ENCODE measurements at places on chromosomes 7 and 10.

- no peak for DNase-seq
These were observed 259.7 kb downstream of the MTERF1 start for GRCh38 chr7:91620827-91621226.

DNA sequence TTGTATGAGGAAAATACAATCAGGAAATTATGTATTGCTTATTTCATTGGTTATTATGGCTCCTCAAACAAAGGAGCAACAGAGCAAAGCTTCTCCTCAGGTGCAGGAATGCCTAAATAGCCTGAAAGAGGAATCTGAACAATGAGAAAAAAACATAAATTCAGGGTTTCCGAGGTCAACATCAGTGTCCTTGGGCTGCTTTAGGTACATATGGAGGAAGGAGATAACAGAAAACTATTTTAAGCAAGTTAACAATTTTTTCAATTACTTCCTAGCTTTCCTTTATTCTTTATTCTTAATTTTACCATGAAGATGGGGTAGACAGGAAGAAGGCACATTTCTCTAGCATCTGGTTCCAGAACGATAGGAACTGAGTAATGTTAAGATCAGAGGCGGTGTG lies 14.0 kb downstream of the SLC16A9 start:
- no peak for DNase-seq

DNA sequence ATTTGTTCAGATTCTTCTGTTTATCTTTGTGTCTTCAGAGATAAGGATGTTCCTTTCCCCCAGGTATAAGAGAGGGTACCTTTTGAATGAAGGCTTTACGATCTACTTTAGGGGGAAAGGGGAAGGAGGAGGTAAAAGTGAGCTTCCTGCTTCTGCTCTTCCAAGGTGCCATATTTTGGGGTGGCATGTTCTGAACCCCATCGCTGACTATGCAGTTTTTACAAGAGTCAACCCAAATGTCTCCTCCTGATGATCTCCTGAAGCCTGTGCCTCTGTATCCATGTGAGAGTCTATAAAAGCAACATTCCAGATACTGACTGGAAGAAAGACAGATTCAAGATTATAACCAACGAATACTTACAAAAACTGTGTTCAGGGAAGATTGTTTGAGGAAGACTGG lies 102.5 kb downstream of the ZNF277 start:
- DNase-seq = no peak

DNA sequence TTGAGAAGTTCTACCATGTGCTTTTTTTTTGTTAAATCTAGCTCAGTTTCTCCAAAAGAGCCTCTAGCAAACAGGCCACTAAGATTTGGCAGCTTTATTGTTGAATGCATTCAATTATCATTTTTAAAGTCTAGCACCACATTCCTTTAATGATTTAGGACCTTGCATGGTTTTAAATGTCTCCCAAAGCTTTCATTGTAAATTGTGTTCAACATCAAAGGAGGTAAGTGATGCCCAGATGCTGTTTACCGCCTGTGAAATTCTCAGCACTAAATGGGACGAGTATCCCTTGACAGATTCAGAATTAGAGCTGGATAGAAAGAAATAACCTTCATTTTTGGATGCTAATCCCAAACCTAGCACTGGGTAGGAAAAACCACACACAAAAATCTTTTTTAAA lies 112.1 kb upstream of the FAM204A start:
- DNase-seq = no peak

DNA sequence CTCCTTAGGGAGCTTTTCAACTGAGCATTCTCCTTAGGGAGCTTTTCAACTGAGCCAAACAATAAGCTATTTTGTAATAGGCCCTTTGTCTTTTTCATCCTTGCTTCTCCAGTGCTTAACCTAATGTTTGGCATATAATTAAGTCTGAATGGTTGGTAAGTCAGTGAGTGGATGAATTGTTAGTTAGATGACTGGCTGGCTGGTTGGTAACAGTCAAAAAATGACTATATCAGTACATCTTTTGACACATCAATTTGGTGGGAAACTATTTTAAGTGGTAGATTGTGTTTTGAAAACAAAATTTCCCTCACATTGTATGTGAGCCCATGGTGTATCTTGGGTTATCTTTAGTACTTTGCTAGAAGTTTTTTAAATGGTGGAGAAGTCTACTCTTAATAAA lies 16.4 kb downstream of the ING3 start:
- no peak for DNase-seq

DNA sequence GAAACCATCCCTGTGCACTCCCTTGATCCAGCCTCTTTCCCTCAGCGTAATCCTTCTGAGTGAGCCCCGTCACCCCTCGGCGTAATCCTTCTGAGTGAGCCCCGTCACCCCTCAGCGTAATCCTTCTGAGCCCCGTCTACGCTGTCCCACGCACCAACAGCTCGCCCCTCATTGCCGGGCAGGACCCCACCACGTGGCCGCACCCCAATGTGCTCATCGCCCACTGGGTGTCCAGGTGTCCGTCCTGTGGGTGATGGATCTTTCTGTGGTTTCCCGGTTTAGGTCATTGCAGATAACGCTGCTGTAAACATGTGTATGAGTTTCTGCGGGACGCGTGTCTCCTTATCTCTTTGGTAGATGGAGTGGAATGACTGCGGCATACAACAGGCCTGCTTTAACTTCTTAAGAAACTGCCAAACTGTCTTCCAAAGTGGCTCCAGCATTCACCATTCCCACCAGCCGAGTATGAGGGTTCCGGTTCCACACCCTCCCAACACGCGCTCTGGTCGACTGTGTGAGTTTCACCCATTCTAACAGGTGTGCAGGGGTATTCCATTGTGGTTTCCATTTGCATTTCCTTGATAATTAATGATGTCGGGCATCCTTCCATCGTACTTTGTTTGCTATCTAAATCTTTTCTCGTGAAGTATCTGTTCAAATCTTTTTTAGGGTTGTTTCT lies 42.1 kb upstream of the NKX6-2 start:
- DNase-seq = no peak

GRCh38 chr7:137243741-137244140 lies 99.8 kb downstream of the PTN start:
- no peak for DNase-seq

GRCh38 chr10:91787810-91788209 lies 10.4 kb upstream of the TNKS2 start:
- DNase-seq = no peak

GRCh38 chr7:155483868-155484325 lies 26.0 kb downstream of the EN2 start:
- DNase-seq = no peak

GRCh38 chr10:131513901-131514300 lies 202.4 kb upstream of the TCERG1L start:
- DNase-seq = no peak

GRCh38 chr7:124387056-124387455 lies 354.2 kb upstream of the TMEM229A start:
- no peak for DNase-seq

GRCh38 chr10:3772361-3773171 lies 12.4 kb downstream of the KLF6 start:
- no peak for DNase-seq

DNA sequence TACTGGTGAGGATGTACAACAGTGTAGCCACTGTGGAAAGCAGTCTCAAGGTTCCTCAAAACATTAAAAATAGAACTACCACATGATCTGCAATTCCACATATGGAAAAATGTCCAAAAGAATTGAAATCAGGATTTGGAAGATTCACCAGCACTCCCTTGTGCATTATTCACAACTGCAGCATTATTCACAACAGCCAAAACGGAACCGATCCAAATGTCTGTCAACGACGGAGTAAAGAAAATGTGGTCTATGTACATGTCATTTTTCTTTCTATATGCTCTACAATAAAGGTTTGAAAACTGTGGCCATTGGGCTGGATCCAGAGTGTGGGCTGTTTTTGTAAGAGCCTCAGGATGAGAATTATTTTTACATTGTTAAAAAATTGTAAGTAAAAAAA lies 1206.1 kb upstream of the CELF2 start:
- DNase-seq = no peak

DNA sequence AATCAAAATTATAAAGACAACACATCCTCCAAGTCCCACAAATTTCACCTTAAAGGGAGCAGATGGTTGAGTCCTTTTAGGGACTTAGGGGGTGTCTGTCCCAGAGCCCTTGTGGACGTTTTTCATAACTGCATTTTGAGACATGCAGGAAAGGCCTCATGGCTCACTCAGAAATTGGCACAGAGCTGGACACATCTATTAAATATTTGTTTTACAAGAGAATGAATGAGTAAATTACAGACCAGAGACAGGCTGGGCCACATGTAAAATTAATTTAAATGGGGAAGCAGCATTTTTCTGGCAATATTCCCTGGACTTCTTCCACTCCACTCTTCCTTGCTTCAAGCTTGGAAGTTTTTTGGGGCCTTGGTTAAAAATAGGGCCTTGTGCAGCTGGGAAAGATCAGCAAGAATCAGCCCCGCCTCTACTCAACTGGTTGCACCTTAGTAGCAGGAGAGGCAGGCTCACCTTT lies 20.0 kb downstream of the LAMB1 start:
- no peak for DNase-seq

DNA sequence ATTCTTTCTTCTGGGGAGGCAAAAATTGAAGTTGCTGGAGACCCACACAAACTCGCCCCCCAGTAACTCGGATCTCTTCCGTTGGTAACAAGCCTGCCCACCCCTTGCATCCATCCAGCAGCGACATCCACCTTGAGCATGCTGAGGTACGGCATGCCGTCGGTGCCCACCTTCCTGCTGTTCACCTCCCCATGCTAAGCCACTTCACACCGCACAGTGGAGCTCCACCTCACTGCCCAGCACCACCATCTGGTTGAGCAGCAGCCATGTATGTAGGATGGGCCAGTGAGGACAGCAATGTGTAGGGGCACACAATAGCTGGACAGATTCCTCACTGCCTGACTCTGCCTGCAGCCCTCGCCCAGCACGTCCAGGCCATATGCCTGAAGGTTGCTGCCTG lies 138.1 kb upstream of the ZNF92 start:
- DNase-seq = no peak

DNA sequence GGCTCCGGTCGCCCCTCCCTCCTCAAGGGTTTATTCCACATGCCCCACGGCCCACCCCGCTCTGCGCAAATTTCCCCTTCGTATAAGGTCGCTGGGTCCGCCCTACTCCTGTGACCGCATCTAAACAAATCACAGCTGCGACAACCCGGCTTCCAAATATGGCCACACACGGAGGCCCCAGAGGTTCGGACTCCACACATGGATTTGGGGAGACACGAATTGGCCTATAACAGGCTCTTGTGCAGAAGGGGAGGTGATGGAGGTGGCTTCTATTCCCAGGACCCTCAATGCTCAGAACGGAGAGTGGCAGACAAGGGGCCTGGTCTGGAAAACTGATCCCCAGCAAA lies 90.1 kb downstream of the FOXL3 start:
- no peak for DNase-seq

DNA sequence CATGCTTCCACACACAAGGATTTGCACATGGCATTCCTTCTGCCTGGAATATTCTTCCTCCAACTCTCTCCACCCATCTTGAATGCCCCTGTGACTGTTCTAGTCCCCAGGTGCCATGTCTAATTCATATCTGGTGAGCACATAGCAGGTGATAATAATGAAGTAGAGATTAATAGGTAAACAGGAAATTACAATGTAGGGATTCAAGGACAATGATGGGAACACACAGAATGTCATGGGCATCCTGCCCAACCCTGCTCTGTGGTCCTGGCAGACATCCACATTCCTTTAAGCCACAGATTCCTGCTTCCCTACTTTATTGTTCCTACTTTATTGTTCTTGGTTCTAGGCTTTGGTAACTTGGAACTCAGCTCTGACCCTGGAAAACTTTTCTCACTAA lies 115.8 kb downstream of the THSD7A start:
- no peak for DNase-seq

- DNase-seq = no peak
These were observed 16.3 kb upstream of the GLI3 start for GRCh38 chr7:42253316-42253715.

GRCh38 chr7:92230547-92230946 lies 15.2 kb downstream of the KRIT1 start:
- DNase-seq = no peak

GRCh38 chr7:78620920-78621319 lies 822.3 kb downstream of the PHTF2 start:
- DNase-seq = no peak

DNA sequence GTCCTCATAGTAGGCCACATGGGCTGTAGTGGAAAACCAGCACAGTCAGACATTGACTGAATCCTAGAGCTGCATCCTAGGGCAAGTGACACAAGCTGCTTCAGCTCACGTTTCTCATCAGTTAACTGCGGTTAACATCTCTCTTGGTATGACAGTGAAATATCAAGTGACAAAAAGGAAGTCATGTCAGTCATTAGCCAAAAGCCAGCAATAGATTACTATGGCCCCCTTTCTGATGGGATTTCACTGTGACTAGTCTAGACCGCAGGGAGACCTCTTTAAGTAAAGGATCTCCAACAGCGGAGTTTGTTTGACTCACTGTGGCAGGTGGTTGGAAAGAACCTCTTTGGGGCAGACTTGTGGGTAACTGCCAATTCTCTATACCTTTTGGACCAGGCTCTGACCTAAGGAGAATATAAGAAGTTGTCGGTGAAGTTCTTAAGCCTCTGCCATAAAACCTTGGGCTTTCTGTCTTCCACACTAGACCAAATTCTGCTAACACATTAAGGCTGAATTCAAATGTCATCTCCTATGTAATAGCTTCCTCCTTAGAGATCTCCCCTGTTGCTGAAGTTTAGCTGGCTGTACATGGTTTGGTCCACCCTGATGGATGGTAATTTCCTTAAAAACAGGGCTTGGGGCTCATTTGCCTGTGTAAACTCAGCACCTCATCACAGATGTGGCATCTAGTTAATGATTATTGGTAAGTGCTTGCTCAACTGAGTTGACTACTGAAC lies 115.3 kb downstream of the SGMS1 start:
- no peak for DNase-seq

- no peak for DNase-seq
These were observed 34.2 kb downstream of the ACTA2 start for GRCh38 chr10:88918191-88918905.

- no peak for DNase-seq
These were observed at the start of gene ARHGAP22 for GRCh38 chr10:48604991-48605508. TSS of gene ARHGAP22 (minus strand) at chr10:48605073. CDS start at chr10:48604796, 277 bp downstream.

DNA sequence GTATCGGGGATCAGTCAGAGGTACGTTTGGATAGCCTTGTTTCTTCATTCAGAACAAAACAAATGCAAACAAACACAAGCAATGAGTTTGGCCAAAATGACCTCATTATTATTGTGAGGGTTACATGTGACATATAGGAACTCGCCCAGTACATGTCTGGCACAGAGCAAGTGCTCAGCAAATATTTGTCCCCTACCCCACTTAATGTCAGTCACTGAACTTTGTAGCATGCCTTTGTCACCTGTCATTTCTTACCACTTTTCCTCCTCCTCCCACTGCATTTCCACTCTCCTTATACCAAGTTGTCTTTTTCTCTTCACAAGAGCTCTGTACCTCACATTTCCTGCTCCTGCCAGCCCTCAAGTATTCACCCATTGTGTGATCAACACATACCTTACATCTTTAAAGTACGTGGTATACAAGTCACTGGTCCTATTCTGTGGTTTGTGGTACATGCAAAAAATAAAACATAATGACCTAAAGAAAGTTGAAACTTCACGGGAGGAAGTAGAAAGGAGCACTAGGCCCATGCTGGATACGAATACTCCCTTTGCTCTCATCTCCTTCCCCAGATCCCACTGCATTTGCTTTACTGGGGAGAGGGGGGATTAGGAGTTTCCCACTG lies 236.0 kb downstream of the INHBA start:
- DNase-seq = no peak
